ENCODE measurements at places on chromosomes 1 and 21. TPM values are rescaled to one million over a fixed set of nuclear protein-coding genes. Genes with fewer than 3 reads are reported as not detected.

ELF3 gene
- 0.26 TPM for polyA plus RNA-seq

VCAM1 gene
- not detected for polyA plus RNA-seq

SEMA6C gene
- 0.54 TPM for polyA plus RNA-seq

CD34 gene
- not detected for polyA plus RNA-seq

PNRC2 gene
- polyA plus RNA-seq = 89.9 TPM

LIN28A gene
- not detected for polyA plus RNA-seq

UMODL1 gene
- polyA plus RNA-seq = not detected

PPIAL4G gene
- 0.24 TPM for polyA plus RNA-seq

GRCh38 chr1:46673749-46674182 is 2.1 kb downstream of the TEX38 start:
- DNase-seq = no peak

DNA sequence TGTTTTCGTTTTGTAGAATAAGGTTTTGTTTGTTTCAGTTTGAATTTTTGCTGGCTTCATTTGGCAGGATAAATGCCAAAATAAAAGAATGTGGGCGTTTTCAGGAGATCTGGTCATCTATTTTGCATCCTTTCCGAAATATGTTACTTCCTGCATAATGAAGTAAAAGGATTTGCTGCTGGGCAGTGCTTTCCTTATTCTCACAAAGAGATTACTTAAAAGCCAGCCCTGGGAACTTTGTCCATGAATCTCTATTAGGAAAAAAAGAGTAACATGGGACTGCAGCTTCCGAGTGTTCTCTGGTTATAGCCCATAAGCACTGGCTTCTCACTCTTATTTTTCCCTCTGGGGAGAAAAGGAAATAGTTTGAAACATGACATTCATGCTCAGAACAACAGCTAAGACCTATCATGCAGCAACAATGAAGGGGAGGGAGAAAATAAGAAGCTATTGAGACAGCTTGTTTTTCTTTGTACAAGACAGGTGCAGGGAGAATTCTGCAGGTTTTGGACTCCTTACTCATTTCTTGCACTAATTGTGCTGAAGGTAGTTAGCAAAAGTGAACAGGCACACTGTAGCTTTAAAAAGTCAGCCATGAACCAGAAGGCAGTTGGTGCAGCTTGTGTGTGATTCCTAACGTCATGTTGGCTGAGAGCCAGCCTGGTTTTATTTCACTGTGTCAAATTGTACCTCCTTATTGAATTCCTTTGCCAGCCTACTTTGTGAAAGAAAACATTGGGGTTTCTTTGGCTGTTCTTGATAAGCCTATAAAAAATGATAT is at the start of gene SAMD13:
Gene SAMD13, plus strand, starts transcription at position 705 of the 781 bp plus-strand sequence. CDS start 1,527 bp downstream, outside the sequence.
- DNase-seq = peak; percentile 39

DNA sequence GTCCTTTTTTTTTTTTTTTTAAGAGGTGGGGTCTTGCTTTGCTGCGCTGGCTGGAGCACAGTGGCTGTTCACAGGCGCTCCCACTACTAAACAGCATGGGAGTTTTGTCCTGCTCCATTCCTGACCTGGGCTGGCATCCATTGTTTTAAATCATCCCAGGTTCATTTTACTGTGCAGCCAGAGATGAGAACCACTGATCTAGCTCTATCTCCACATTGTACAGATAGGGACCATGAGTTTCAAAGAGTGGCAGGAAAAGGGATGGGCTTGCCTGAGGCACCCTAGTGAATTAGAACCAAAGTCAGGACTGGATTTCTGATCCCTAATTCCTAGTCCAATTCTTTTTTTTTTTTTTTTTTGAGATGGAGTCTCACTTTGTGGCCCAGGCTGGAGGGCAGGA is 7.2 kb upstream of the TMEM222 start:
- no peak for DNase-seq

DNA sequence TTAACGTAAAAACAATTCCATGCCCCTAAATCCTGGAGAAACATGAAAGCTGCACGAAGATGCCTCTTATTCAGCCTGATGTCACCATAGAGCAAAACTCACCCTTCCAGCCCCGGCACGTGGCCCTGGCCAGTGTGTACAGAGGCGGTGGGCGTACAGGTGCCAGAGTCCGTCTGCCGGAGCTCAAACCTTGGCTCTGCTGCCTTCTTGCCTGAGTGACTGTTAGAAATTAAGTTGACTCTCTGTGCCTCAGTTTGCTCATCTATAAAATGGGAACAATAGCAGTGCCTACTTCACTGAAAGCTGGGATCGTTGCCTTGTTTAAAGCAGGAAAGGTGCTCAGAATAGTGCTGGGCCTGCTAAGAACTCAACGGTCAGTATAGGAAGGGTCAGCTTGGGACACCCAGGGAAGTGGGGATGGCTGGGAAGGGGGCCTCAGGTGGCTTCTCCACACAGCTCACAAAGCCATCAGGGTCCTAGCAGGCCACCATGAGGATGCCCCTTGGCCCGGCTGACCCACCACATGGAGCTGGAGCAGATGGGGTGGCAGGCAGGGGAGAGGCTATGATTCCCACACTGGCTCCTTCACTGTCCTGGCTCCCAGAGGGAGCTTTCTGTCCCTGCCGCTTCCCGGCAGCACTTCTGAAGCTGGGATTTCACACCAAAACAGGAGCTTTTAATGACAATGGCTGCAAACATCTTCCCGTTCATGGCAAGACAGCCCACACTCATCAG is 237.2 kb downstream of the NPHP4 start:
- no peak for DNase-seq

GRCh38 chr1:175569117-175569743 is 174.2 kb downstream of the TNR start:
- no peak for DNase-seq

GRCh38 chr1:50175719-50176639 is 67.3 kb downstream of the ELAVL4 start:
- no peak for DNase-seq

DNA sequence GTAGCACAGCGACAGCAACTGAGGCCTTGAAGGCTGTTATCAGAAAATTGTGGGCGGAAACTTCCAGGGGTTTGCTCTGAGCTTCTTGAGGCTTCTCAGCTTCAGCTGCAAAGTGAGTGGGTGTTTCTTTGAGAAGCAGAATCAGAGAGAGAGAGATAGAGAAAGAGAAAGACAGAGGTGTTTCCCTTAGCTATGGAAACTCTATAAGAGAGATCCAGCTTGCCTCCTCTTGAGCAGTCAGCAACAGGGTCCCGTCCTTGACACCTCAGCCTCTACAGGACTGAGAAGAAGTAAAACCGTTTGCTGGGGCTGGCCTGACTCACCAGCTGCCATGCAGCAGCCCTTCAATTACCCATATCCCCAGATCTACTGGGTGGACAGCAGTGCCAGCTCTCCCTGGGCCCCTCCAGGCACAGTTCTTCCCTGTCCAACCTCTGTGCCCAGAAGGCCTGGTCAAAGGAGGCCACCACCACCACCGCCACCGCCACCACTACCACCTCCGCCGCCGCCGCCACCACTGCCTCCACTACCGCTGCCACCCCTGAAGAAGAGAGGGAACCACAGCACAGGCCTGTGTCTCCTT is at the start of gene FASLG:
Gene FASLG, plus strand, starts transcription at position 233 of the 583 bp plus-strand sequence. Its CDS starts 99 bp downstream, at position 332.
- DNase-seq = peak; percentile 83

DNA sequence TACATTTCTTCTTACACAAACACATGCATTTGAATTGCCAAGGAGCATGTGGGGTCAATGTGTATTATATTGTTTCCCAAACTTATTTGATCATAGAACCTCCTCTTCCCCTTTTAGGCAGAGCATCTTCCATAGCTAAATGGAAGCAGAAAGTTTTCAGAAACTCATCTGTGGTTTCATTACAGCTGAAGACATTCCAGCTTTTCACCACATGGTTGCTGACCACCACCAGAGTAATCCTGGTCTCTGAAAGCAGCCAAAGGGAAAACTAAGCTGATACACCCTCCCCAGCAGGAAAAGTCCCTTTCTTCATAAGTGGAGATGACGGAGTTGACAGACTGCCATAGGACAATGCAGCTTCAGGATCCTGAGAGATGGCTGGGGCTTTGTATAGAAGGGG is 30.2 kb upstream of the OTUD3 start:
- no peak for DNase-seq

GRCh38 chr1:219812491-219813203 is 115.7 kb downstream of the SLC30A10 start:
- no peak for DNase-seq

GRCh38 chr21:26185021-26185420 is 14.5 kb upstream of the APP start:
- DNase-seq = no peak

GRCh38 chr1:199033661-199034060 is 394.8 kb downstream of the PTPRC start:
- no peak for DNase-seq

GRCh38 chr21:18222346-18222745 is 22.3 kb upstream of the CHODL start:
- no peak for DNase-seq

GRCh38 chr21:25756190-25756932 is 21.6 kb downstream of the GABPA start:
- no peak for DNase-seq

DNA sequence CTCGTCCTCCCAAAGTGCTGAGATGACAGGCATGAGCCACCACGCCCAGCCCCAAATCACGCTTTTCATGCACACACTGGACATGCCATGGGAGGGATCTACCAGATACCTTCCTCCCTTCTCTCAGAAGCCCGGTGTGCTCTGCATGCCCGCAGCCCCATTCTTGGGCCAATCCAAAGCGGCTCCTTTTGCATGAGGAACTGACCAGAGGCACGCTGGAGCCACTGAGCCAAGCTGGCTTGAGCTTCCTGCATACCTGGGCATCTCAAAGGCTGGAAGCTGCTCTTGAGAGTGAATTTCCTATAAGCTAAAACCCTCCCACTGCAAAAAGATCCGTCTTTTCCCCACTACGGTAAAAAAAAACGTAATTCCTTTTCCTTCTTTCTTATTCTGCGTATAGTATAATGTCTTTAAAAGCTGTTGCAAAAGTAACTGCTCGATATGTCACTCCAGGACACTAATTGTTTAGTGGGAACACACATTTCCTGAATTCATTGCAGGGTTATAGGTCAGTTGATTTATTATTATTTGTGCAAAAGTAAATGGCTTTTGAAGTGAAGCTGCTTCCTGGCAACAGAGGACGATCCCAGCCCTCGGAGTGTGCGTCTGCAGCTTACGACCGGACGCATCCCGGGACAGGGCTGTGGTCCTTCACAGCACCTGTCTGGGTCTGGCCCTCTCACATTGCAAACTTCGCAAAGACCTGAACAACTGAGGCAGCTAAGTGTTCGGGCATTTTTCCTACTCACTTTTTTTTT is 61.8 kb upstream of the ETS2 start:
- no peak for DNase-seq

DNA sequence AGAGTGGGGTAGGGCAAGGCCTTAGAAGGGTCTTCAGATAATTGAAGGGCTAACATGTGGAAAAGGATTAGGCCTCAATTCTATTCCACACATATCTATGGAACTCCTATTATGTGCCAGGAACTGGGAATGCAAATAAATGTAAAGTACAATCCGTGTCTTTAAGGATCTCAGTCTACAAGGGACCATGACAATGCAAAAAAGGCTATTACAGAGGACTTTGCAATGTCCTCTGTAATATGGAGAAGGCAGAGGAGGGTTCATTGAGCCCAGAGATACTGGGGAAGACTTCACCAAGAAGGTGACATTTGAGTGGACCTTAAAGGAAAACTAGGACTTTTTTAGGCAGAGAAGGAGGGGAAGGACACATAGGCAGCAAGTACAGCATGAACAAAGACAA is 4.5 kb upstream of the SCMH1 start:
- DNase-seq = no peak

GRCh38 chr1:53617851-53618499 is 121.0 kb downstream of the GLIS1 start:
- no peak for DNase-seq

- DNase-seq = no peak
These were observed 501.0 kb downstream of the SETD4 start for GRCh38 chr21:35559128-35559828.

GRCh38 chr1:19028110-19028509 is 71.6 kb upstream of the IFFO2 start:
- no peak for DNase-seq

GRCh38 chr1:6365047-6365446 is 28.5 kb downstream of the ACOT7 start:
- peak; percentile 76 for DNase-seq

DNA sequence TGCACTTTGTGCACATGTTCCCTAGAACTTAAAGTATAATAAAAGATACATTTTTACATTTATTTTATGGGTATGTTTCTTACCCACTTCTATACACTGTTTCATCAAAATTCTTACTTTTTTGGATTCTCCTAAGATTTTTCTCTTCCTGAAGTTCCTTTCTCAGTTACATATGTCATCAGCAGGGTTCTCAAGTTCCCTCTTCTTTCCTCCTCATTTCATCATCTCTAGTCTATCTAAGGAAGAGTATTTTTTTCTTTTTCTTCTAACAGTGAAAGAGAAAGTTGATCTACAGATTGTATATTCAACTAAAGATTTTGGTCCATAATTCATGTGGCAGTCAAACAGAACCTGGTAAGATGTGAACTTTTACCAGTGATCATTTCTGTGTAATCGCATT is 41.2 kb upstream of the CYYR1 start:
- DNase-seq = no peak

DNA sequence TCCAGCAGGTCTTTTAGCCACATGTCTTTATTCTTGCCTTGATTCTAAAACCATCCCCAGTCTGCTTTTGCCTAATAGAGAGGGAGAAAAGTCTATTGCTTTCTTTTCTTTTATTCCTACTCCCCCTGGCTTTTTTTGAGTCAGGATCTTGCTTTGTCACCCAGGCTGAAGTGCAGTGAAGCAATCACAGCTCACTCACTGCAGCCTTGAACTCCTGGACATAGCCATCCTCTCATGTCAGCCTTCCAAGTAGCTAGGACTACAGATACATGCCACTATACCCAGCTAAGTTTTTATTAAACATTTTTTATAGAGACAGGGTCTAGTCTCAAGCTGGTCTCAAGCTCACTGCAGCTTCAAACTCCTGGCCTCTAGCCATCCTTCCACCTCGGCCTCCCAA is 72.5 kb upstream of the PAXBP1 start:
- DNase-seq = no peak

DNA sequence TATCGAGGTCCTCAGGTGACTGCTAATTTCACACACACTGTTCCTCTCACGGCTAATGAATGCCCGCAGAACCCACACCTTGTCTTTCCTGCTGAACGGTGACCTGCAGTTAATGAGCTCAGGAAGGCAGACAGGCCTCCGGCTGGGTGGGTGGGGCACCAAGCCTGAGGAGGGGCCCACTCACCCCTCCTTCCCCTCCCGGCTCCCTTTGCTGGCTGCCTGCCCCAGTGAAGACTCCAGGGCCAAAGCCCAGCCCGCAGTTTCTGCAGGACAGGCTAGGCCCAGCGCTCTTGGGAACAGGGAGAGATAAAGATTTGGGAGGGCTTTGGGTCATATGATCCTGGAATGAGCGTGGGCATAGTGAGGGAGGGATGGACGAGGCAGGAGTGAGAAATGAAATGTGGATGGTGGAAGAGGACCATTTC is 26.4 kb downstream of the FOXO6 start:
- no peak for DNase-seq

- DNase-seq = no peak
These were observed 18.2 kb downstream of the VAV3 start for GRCh38 chr1:107946794-107947193.

- DNase-seq = no peak
These were observed 11.4 kb downstream of the DNAJC11 start for GRCh38 chr1:6690186-6690585.
